Muscle of back (tissue), 13 donors: ENCODE measurements at places on chromosomes 1 and 21.

DNA sequence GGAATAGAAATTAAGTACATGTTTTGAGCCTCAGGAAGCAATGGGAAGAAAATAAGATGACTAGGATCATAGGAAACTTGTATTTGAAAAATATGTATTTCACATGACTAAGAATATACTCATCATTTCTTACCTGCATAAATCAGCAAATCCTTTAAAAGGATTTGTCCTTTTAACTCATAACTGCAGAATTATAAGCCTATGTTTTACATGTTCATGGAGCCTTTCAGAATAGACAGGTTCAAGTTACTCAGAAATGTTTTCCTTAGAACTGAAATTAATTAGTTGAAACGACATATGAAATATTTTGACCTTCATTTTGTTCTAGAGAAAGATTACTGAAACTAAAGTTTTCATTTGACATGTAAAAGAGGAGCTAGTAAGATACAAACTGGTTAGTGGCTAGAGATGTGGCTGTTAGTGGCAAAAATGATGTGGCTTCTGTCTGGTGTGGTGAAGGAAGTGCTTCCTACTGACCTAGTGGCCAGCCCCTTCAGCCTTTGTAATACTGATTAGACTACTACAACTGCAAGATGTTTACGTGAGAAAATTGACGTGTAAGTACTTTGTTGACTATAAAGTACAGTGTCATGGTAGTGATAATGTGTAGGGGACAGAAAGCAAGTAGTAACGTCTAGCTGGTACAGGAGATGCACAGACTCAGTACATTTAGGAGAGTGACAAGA is 54.7 kb downstream of the PACC1 start:
- no peak for DNase-seq

- DNase-seq = no peak
Measured at GRCh38 chr1:36760081-36760480, 274.2 kb downstream of the GRIK3 start.

DNA sequence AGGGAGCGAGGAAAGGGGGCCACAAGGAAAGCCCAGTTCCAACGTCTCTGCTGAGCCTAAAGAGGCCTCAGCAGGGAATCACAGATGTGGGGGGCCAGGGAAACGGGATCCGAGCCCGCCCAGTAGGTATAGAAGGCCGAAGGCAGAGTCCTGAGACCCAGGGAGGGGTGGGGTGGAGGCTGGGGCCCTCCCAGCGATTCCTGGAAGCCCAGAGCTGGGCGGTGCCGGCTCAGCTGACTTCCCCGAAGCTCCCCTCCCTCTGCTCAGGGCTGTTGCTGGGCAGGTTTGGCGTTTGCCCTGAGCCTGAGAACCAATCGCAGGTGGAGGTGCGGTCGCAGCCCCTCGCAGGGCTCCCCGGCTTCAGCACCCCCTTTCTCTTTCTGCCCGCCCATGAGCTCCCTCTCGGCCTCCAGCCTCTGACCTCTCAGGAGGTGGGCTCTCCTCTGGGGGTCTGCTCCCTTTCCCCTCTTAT is 12.8 kb downstream of the ADAMTSL4 start:
- DNase-seq = peak; percentile 96

- DNase-seq = no peak
Measured at GRCh38 chr21:44727757-44728156, 16.4 kb upstream of the TSPEAR start.

DNA sequence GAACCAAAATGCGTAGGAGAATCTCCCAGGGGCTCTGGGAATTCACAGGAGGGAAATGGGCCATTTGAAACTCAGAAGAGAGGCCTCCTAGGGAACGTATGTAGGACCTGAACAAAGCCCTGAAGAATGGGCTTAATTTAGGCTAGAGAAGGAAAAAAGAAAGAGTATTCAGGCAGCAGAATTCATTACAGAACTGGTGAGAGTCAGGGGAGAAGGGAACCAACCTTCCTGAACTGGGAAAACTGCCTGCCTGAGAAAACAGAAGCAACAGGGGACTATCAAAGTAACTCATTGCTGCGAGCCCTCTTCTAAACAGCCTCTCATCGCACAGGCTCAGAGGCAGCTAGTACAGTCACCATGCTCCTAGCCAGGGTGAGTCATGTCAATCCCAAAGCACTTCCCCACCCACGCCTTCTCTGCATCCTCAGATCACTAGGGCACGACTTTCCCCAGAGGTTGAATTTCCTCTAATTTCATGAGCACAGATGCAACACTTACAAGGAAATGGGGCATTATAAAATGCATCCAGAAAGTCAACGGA is 98.1 kb downstream of the ADSS2 start:
- DNase-seq = peak; percentile 82

DNA sequence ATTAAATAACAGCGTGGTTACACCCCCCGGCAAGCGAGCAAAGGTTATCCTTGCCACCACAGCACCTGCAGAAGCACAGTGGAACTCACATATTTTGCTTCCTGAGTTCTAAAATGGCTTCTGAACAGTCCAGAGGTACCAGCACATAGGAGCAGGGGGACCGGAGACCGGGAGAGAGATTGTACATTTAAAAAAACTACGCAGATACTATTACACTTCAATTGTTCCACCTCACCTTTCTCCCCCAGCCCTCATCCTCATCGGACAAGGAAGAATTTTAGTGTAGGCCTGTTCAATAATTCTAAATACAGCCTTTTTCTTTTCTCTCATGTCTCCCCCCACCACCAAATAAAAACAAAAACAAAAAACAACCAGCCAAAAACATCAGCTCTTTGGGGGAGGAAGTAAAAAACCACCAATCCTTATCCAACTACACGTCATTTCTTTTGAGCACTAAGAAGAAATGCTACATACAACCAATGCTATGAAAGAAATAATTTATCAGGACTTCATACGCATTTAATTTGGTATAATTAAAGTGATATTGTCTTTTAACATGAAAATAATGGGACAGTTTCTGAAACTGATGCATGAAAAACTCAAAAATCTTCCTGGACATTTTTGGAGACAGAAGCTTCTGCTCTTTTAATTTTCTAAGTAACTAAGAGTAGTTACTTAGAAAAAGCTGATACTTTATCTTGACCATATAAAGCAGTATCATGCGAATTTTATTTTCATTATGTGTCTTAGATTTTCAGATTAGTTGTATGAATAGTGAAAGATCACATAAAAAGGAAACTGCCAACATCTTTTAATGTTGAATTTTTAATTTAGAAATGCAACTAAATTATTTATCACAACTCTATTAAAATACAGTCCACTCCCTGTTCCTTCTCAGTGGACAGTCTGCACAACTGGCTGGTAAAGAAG is 9.1 kb downstream of the CDKN2C start:
- no peak for DNase-seq

- DNase-seq = peak; percentile 78
Measured at GRCh38 chr1:9561429-9561828, 22.2 kb downstream of the SLC25A33 start.

- DNase-seq = peak; percentile 60
Measured at GRCh38 chr1:106978477-106979322, 77.8 kb upstream of the PRMT6 start.

DNA sequence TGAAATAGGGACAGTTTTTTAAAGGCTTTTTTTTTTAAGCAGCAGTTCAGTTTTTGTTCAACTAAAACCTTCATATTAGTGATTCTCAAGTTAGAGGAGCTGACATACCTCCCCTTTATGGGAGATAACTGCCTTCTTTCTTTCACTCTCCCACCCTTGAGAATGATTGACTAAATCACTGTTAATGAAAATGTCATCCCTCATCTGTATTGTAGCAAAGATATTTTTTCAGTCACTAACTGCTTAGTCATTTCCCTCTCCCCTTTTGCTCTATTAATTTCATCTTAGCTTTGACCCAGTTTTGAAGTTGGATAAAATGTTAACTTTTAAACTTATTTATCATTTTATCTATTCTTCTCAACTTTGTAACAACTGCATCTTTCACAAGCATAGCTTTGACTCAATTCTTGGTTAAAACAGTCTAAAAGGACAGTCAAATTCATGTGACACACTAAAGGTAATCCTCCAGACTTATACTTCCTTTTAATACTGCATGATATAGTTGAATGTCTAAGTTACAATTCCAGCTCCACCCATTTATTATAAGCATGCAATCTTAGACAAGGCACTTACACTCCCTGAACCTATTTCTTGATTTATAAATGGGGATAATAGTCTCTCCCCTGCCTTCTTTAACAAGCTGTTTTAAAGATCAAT is 17.1 kb downstream of the CAPZA1 start:
- no peak for DNase-seq

GRCh38 chr1:54867717-54868057 is 19.3 kb downstream of the DHCR24 start:
- DNase-seq = no peak
